ENCODE measurements at places on chromosomes 6 and 20.

DNA sequence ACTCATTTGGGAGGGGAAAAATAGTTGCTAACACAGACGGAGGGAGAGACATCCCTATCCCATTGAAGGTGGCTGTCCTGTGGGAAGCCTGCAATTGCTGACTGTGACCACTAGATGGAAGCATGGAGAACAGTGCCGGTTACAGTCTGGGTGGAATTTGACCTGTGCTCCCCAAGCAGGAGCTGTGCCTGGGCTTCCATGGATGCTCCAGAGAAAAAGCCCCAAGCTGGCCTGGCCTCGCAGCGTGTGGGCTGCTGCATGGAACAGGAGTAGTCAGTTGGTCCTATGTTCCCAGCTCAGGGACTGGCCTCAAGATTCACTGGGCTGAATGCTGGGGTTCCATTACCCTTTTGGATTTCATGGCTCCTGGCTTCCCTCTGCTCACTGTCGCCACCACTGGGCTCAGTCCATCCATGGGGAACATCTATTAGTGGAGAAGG is 116.3 kb upstream of the CHD6 start:
- peak; percentile 1 for DNase-seq

DNA sequence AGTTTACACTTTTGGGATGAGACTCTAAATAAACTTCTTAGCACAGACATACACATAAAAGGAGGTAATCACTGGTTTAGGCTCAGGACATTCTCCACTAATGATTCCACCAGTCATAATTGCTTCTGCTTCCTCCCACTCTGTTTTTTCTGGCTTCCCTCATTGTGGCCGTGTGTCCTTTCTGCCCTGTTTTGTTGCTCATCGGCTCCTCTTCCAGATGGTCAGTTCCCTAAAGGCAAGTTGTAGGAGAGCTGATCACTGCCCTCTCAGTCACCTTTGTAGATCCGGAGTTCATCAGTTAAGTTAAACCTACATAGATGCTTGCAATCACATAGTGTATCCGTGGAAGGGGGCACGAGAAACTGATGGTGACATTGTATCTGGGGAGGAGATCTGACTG is 200.5 kb upstream of the ARG1 start:
- no peak for DNase-seq

DNA sequence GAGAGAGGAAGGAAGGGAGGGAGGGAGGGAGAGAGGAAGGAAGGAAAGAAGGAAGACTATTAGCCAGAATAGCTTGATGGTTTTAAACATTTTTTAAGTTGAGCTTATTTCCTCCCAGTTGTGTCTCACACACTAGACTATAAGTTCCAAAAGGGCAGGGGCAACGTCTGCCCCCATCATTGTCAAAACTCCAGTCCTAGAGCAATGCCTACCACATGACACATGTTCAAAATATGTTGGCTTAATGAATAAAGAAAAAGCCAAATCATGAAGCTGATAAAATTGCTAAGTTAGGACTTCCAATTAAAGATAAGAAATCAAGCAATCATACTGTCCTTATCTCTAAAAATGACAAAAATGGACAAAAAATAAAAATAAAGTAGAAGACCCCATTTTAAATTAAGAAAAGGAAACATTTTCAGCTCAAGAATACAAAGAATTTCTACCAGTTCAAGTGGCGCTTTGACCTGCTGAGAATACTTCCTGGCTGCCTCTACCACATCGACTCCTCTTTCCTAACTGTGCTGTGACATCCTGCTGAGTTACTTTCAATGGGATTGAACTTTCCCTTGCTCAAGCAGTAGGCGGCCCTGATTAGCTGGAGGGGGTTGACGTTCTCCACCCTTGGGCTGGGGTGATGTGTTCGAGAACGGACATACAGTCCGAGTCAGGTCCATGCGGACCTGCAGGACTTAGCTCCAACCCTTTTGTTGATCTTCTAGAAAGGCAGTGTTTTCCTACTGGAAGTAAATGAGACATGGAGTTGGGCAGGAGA is 283.9 kb upstream of the FOXQ1 start:
- no peak for DNase-seq

DNA sequence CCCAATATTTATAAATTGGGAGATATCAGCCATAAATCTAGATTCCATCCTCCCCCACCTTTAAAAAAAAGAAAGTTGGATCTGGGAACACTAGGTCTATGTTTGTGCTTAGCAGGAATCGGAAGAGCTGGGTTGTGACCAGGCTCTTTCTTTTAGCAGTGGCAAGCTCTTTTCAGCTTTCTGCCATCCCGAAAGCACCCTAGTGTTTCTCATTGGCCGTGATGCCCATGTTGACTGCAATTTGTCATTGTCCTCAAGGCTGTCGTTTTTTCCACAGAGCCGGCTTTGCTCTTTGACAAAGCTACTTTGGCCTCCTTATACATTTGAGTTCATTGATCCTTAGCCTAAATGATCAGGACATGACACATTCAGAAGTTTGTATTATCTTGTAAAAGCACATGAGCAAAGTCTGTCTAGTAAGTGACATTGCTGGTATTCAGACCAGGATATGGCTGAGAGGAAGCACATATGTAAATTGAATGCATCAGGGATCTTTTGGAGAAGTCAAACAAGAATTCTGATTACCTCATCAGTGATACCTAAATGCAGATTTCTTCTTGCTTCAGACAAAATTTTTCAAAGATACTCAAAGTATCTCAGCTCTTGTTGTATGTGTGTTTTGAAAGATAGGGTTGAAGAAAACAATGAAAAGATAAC is 50.1 kb downstream of the CARMIL1 start:
- no peak for DNase-seq

- no peak for DNase-seq
Measured at GRCh38 chr6:12353731-12354130, 63.6 kb downstream of the EDN1 start.

DNA sequence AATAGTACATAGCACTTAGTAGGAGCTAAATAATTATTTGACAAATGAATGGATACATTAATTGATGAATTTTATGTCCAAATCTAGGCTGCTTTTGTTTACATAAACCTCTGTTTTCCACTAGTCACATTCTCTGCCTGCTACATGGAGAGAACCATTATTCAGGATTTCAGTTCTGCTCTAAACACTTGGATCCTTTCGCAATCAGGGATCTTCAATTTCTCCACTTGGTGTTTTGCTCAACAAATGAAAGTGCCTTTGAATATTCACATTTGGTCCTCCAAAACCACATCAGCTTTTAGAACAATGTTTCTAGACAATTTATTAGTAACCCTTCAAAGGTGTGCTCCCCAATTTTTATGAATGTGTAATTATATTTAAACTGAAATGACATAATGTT is 30.6 kb upstream of the HLA-DQB1 start:
- no peak for DNase-seq

GRCh38 chr20:61099806-61100205 is 152.3 kb upstream of the CDH4 start:
- no peak for DNase-seq

DNA sequence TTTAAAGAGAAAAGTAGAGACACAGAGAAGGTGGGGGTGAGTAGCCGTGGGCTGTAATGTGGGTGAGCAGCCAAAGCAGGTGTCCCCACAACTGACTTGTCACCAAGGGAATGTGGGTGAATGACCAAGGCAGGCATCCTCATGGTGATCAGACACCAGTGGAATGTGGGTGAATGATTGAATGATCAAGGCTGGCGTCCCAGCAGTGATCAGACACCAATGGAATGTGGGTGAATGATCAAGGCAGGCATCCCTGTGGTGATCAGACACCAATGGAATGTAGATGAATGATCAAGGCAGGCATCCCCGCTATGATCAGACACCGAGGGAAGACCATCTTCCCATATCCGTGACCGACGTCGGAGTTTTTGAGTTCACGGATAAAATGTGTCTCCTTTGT is 49.8 kb upstream of the OR14J1 start:
- no peak for DNase-seq

DNA sequence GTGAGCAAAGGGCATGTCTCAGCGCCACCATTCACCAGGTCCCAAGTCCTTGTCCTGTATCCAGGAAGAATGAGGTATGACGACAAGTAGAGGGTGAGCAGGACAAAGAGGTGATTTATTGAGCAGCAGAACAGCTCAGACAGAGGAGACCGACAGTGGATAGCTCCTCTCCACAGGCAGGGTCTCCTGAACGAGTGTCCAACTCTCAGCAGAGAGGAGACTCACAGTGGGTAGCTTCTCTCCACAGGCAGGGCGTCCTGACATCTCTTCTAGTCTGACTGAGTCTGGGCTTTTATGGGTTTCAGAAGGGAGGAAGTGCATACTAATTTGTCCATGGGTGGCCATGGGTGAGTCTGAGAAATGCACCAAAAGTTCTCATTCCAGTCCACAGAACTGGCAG is 204.7 kb downstream of the ANKRD60 start:
- DNase-seq: no peak

DNA sequence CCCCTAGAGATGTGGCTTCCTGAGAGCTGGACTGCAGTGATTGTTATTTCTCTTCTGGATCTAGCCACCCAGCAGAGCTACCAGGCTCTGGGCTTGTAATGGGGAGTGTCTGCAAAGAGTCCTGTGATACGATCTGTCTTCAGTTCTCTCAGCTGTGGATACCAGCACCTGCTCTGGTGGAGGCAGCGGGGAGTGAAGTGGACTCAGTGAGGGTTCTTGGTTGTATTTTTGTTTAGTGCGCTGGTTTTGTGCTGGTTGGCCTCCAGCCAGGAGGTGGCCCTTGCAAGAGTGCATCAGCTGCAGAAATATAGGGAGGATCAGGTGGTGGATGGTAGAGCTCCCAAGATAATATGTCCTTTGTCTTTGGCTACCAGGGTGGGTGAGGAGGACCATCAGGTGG is 33.7 kb downstream of the PAX1 start:
- no peak for DNase-seq

DNA sequence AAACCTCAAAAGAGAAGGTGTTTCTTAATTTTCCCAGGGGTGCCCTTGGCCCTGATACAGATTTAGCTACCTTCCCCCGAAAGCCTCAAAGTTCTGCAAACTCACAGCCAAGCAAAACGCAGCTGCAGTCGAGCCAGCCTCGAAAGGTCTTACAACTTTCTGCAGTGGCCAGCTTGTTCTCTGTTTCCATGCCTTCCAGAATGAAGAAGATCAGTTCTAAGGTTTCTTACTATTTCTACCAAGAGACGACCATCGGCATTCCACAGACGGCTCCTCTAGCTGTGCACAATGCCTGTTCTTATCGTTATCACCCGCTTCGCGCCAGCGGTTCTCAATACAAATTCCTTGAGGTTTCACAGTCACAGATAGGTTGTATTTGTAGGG is 28.5 kb upstream of the CCR6 start:
- no peak for DNase-seq

GRCh38 chr6:8707956-8708772 is 272.8 kb upstream of the SLC35B3 start:
- DNase-seq: no peak

Data from stimulated activated CD8-positive, alpha-beta memory T cell treated with anti-CD3 and anti-CD28 coated beads, Interleukin-15, amount 100 ng/mL, for 48 hours (primary cell).